CD14-positive monocyte (primary cell): ENCODE measurements at places on chromosomes 2 and 18.

DNA sequence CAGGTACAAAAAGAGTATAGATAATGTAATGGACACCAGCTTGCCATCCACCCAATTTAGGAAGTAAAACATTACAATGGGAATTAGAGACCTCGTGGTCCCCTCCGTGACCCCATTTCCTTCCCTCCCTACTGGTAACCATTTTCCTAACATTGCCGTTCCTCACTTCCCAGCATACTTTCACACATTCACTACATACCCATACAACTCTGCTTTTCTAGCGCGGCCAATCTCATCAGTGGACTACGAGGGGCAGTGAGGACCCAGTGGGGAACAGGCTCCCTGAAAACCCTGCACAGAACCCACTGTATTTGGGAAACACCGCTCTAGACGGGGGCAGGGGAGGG is 1.1 kb downstream of the ENOSF1 start:
- DNase-seq, result no peak

GRCh38 chr2:151991010-151991409 is 107.8 kb downstream of the CACNB4 start:
- DNase-seq, result no peak

DNA sequence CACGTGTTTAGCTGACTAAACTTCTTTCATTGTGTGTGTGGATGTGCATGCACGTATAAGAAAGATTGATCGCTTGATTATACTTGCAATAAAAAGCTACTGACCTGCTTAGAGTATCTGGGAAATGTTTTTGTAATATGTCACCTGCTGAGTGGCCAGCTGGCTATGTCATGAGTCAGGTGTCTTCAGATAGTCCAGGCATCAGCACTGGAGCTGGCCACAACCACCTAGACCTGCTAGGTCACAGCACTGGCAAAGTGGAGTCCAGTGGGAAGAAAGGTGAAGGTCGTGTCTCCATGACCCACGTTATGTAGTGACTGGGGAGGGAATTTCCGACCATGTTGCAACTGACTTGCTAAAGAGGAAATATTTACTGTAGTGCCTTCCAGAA is 147.0 kb downstream of the ESCO1 start:
- DNase-seq, result peak; percentile 14

GRCh38 chr2:36781907-36782720 is 85.6 kb downstream of the VIT start:
- peak; percentile 5 for DNase-seq

- no peak for DNase-seq
Observed at GRCh38 chr2:239047420-239047819, 199.5 kb downstream of the TWIST2 start.

DNA sequence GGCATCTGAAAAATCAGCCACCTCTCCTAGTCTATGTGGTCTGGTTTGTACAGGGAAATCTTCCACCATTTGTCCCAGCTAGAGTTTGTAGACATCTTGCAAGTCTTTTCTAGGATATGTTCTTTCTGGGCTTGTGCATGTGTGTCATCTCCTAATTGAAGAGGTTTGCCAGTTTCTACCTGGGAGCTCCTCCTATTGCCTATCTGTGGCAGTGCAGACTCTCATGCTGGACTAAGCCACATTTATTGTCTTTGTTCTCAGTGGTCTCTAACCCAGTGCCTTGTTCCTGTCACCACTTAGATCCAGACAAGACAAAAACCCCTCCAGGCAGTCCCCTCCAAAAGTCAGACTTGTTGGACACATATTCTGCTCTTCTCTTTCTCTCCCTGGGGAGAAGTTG is 72.0 kb upstream of the MRPS9 start:
- no peak for DNase-seq

DNA sequence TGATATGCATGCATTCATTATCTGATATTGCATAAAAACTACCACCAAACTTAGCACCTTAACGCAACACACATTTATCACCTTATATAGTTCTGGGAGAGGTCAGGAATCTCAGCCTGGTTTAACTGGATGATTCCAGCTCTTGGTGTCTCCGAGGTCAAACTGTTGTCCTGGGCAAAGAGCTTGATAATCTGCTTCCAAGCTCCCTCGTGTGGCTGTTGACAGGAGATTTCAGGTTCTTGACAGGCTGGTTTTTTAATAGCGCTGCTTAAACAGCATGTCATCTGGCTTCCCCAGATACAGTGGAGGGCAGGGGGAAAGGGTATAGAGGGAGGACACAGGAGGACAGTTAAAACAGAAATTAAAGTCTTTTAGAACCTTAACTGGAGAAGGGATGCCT is 785.0 kb downstream of the CNTNAP5 start:
- no peak for DNase-seq

GRCh38 chr2:113823716-113824595 is 65.9 kb upstream of the ACTR3 start:
- no peak for DNase-seq

DNA sequence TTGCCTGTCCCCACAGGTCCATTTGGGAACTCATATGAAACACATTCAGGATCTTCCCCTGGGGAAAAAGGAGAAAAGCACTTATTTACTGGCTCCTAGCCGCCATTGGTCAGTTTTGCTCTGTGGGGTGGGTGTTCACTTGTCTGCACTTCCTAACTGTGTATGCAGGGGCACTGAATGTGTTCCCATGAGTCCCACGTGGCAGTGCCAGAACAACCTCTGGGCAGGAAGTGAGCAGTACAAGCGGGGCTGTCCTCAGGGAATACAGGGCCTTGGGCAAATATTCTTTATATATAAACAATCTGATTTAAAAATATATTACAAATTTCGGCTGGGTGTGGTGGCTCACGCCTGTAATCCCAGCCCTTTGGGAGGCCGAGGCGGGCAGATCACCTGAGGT is 21.8 kb upstream of the CTIF start:
- no peak for DNase-seq

DNA sequence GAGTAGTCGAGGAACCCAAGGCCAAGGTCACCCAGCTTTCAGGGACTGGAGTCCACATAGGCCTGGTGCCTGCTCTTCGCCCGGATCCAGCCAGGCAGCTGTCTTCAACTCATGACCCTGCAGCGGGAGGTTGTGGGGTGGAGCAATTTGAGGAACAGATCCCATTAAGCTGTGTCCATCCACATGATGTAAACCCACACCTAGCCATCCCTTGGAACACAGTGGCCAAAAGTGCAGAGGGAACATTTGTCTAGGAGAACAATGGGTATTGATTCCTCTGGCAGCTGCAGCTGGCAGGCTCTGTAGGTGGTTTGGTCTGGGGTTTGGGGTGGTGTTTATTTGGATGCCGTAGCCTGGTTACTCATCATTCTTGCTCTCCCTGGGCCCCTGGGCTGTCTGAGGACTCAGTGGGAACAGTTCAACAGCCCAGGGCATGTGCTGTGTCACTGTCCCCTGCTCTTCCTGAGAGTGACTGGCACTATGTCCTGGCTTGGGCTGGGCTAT is 99.4 kb downstream of the TFCP2L1 start:
- DNase-seq, result no peak

- DNase-seq, result no peak
Observed at GRCh38 chr2:219656526-219656925, 29.1 kb downstream of the SLC4A3 start.

- DNase-seq, result no peak
Observed at GRCh38 chr2:224395620-224396390, 6.1 kb downstream of the FAM124B start.

DNA sequence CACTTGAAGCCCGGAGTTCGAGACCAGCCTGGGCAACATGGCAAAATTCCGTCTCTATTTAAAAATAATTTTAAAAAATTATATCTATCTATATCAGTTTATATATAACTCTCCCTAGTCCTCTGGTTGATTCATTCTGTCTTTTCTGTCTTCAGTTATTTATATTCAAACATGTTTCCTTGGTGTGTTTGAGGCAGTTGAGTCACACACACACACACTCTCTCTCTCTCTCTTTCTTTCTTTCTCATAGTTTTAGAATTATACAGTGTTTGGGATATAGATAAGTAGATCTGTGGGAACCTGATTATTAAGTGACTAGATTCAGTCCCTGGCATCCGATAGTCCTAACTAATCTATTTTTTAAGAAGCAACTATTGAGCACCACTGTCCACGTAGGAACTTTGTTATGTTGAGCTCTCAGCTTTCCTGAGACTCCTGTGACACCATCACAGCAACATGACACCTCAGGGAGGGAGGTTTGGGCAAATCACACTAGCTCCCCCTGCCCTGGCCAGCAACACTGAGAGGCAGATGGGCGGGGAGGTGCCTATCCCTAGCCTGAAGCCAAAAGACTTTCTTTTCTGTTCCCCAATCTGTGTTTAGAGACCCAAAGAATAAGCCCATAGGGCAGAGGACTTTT is 482.7 kb downstream of the DLGAP1 start:
- DNase-seq, result no peak

DNA sequence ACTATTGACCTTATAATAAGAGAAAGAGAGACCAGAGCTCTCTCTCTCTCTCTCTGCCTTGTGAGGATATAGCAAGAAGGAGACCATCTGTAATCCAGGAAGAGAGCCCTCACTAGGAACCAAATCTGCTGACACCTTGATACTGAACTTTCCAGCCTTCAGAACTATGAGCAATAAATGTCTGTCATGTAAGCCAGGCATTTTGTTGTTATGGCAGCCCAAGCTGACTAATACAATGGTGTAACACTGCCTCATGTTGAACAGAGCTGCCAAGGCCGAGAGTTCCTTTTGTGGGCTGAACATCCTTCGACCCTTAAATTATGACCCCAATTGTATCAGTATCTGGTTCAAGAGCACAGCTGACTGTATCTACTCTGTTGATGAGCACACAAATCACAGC is 108.0 kb downstream of the LRRC30 start:
- no peak for DNase-seq

DNA sequence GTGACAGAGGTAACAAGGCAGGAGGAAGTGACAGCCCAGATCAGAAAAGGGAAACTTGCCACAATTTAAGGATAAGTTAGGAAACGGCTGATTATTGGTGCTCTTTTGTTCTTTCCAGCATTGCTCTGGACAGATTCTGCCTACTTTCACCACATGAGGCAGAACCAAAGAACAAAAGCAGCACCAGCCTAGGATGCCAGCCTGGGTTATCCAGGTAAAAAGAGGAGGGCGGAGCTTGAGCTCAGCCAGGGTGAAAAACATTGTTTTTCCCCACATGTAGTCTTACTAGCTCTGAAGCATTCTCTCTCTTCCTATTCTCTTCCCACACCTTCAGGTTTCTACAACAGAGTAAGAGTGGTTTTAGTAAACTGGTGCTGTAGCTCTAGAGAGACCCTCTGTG is 300.5 kb downstream of the TMX3 start:
- no peak for DNase-seq

DNA sequence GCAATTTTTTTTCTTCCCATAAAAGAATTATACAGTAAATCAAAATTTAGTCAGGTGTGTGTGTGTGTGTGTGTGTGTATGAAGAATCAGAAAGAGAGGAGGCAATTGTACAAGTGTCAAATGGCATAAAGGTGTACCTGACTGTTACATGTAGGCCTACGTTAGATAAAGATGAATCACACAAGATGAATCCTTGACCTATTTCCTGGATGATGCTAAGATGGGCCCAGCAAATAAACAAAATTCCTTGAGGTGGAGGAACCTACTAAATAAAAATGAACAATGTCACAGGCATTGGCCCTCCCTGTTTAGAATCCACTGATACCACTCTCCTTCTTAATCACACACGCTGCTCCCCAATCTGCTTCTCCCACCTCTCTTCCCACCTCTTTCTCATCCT is 79.7 kb upstream of the LRATD1 start:
- no peak for DNase-seq

GRCh38 chr2:68889021-68889420 is 17.8 kb upstream of the BMP10 start:
- DNase-seq, result no peak

GRCh38 chr2:9774266-9774665 is 69.0 kb upstream of the TAF1B start:
- DNase-seq, result no peak

DNA sequence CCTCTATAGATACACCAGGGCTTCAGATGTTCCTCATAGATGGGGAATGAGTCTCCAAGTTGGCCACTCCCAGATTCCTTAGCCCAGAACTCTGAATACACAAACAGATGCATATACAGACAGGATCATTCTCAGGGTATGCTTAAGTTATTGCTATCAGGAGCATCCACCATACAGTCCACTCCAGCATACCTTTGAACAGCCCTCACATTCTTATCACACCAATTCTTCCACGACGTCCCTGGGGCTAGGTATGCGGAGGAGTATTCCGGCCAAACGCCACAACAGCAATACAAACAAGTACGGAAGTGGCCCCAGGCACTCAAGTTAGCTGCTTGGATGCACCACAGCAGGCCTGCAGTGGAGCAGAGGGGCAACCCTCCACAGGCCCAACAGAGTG is 312.5 kb upstream of the CHAC2 start:
- DNase-seq, result no peak

DNA sequence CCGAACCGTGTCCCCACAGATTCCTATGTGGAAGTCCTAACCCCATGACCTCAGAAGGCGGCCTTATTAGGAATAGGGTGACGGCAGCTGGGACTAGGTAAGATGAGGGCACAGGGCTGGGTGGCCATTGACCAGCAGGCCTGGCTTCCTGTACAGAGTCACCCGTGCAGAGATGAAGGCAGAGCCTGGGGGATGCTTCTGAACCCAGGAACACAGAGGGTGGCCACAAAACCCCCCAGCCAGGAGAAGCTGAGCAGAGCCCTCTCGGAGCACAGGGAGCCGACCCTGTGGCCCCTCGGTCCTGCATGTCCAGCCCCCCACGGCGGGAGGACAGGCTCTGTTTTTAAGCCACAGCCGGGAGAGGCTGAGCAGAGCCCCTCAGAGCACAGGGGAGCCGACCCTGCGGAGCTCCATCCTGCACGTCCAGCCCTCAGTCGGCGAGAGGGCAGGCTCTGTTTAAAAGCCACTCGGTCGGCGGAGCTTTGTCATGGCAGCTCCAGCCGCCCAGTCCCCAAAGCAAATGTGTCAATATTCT is 2.7 kb downstream of the PDCD1 start:
- DNase-seq, result no peak

GRCh38 chr18:13438507-13439056 is 220.0 kb downstream of the LDLRAD4 start:
- no peak for DNase-seq

GRCh38 chr18:59971871-59972428 is 72.2 kb downstream of the PMAIP1 start:
- DNase-seq, result no peak

DNA sequence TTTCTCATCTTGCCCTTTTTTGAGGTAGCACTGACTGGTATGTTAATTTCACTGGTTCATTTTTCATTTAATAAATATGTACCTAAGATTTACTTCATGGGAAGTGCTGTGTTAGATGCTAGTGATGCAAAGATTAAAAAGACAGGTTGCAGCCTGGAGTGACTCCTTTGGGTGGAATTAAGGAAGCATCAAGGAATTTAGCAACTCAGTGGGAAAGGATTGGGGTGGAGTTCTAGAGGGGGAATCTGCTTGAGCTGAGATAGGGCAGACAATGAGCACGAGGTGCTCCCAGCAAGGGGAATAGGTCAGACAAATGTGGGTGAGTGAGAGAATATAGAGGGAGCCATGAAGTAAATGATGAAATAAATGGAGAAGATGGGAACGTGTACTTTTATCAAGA is 57.0 kb downstream of the LYPD6 start:
- no peak for DNase-seq

- DNase-seq, result no peak
Observed at GRCh38 chr18:7466190-7466589, 100.9 kb upstream of the PTPRM start.
